ENCODE measurements at places on chromosomes 12 and 14.

GRCh38 chr12:106118-106591 is 39.6 kb downstream of the IQSEC3 start:
- DNase-seq = peak; percentile 78

GRCh38 chr12:102964872-102965271 is 7.4 kb downstream of the ASCL1 start:
- peak; percentile 91 for DNase-seq

- DNase-seq = no peak
These were observed 94.1 kb downstream of the SLC35F4 start for GRCh38 chr14:57771801-57772200.

GRCh38 chr12:58916921-58917511 is 3.3 kb downstream of the LRIG3 start:
- DNase-seq = no peak

DNA sequence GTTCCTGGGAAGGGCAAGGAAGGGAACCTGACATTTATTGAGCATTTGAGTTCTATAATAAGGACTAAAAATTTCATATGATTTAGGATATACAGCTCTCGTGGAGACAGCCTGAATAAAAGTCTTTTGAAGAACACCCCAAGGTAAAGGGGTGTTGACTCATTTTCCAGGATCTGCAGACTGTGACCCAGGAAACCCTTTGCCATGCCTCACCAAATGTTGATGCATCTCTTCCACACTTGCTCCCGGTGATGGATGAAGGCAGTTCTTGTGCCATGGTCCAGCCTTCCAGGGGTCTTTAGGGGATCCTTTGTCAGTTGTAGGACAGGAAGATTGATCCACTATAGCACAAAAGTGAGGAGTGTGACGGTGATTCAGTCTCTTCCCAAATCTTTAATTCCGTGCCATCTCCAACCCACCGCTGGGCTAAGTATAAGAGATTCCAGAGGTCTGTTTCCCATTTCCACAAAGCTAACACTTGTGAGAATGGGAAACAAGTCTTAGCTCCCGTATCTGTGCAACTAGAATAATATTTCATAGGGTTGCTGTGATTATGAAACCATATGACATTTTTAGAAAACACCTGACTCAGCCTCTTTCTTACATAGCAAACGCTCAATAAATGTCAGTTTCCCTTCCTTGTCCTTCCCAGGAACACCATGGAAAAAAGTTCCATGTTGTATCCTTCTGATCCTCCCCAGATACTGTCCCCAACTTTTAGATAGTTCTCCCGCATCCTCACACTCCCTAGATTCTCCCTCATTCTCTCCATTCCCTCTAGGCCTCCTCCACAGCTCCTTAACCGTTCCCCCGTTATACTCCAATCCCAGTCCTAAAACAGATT is 836 bp downstream of the AAAS start:
- DNase-seq = no peak

DNA sequence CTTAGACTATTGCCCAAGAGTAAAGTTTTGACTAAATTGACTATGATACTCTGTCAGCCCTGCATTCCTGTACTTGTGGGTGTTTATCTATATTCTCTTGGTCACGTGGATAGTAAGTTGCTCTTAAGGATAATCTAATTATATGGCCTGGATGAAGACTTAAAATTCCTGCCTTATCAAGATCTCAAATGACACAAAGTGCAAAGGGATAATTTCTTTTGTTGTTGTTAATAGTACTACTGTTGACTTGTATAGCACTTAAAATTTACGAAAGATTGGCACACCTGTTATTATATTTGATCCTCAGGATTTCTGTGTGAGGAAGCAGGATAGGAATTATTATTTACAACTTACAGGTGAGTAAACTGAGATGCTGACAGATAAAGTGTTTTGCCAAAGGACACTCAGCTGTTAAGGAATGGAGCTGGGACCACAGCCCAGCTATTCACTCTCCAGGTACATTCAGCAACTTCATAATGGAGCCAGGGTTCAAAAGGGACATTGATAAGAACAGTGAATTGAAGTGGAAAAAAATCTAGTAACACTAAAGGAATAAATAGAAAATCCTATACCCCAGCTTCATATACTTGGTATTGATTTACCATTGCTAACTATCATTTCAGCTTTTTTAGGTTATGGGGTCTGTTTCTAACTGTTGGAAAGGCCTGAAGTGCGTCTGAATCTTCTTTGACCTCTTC is 53.4 kb upstream of the EVL start:
- DNase-seq = no peak

- no peak for DNase-seq
These were observed 32.8 kb downstream of the FMNL3 start for GRCh38 chr12:49674318-49674981.

DNA sequence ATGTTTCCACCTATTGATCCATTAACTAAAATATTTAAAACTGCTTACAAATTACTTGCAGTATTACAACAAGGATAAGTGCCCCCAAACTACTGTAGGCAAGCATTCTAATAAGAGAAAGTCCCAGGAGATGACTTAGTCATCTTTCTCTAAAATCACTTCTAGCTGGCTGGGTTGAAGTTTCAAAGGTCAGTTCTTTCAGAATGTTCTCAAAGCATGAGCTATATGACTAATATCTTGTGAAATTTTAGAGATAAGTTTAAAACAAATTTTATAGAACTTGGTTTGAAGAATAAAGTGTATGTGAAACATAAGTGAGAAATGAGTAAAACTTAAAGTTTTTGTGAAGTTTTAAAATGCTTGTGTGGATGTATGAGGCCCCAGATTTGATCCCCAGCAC is 24.3 kb upstream of the OR6J1 start:
- DNase-seq = no peak

GRCh38 chr14:44979740-44980356 is 17.9 kb downstream of the TOGARAM1 start:
- DNase-seq = peak; percentile 43

GRCh38 chr12:48767047-48767446 is 21.8 kb downstream of the ADCY6 start:
- no peak for DNase-seq

DNA sequence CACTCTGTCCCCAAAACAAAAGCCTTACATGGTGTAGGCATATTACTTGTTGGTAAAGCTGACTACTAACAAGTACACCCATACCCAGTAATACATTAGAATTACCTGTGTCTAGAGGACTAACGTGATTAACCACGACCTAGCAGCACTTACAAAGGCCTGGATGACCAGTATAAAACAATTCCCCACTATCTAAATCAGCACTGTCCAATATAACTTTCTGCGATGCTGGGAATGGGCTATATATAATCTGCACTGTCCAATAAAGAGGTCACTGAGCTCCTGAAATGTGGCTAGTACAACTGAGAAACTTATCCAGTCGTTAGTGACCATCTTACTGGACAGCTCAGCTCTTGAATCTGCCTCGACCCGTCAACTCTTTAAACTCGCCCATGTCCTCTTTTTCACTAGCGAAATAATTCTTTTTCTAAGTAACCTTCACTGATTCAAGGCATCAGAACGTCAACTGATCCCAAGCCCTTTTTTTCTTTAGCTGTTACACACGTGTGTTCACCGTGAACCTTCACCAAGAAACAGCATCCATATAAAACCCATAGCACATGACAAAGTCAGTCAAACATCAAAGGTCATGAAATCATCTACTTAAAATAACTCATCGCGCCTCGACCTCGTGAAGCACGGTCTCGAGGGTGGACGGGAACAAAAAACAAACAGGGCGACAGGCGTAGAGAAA is 905 bp upstream of the CIPC start:
- DNase-seq = no peak

DNA sequence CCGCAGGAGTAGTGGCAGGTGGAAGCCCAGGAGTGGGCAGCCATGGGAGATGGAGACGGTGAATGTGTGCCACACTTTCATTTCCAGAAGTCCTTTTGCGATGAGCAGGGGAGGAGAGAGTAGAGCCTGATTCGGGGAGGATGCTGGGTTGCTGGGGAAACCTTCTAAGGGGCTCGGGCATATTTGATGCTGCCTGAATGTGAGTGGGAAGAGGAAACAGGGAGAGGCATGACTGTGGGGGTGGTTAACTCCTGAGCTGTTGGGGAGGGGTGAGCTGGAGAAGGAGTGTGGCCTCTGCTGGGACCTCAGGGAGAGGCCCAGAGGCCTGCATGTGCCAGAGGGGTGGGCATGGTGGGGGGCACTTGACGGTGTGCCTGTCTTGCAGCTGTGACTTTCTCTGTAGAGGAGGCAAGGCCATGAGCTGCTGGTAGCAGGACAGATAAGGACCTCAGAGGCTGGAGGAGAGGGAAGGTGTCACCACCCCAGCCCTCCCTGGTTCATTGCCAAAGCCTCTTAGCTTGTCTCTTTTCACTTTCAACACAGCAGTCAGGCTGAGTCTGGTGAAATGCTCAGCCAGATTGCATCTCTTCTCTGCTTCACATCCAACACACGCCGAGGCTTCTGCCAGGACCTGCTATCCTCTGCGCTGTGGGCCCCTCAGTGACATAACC is 11.4 kb downstream of the GLT1D1 start:
- peak; percentile 29 for DNase-seq

GRCh38 chr14:49851813-49852212 is 775 bp downstream of the NEMF start:
- DNase-seq = no peak

DNA sequence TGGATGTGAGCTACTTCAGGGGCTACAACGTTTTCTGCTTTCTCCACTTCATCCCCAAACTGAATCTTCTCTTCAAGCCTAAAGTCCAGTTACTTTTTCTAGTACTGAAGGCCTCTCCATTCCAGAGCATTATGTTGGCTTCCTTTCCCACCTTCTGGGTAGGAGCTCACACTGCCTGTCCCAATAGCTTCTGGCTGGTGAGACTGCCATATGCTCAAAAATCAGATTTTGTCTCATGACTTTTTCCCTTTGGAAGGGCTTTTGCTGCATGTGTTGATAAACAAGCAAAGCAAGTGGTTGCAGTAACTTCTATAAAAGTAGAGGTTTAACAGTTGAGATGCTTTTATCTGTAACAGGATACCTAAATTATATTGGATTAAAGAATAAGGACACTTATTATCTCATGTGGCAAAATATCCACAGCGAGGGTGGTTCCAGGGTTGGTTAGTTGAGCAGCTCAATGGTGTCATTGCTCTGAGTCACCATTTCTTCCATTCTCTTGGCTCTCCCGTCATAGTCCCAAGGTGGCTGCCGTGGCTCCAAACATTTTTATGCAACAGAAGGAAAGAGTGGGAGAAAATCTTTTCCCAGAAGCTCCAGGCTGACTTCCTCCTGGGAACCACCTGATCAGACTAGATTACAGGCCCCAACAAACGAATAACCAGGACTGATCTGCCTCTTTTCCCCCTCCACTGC is 15.1 kb upstream of the PPFIBP1 start:
- DNase-seq = no peak

DNA sequence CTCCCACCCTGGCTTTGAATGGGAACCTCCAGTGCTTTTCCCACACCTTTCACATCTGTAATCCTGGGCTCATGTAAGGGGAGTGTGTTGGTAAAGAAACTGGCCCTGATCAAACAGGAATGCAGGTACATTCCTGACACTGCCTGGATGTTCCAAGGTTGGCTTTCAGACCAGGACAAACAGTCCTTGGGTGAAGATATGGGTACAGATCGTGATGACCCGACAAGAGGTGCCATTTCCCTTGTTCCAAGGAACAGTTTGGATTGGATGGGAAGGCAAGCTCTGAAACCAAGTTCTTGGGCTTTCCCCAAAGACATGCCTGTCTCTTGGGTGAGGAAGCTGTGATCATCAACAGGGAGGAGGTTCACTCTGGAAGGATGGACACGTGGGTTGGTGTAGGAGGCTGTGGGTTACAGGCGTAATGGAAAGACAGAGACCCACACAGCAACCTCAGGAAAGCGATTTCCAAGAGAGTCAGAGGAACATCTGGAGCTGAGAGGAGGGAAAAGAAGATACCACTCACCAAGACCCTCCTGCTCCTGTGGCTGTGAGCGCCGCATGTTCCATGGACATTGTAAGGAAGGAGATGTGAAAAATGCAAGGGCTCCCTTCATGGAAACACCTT is 26.4 kb downstream of the VDR start:
- no peak for DNase-seq

DNA sequence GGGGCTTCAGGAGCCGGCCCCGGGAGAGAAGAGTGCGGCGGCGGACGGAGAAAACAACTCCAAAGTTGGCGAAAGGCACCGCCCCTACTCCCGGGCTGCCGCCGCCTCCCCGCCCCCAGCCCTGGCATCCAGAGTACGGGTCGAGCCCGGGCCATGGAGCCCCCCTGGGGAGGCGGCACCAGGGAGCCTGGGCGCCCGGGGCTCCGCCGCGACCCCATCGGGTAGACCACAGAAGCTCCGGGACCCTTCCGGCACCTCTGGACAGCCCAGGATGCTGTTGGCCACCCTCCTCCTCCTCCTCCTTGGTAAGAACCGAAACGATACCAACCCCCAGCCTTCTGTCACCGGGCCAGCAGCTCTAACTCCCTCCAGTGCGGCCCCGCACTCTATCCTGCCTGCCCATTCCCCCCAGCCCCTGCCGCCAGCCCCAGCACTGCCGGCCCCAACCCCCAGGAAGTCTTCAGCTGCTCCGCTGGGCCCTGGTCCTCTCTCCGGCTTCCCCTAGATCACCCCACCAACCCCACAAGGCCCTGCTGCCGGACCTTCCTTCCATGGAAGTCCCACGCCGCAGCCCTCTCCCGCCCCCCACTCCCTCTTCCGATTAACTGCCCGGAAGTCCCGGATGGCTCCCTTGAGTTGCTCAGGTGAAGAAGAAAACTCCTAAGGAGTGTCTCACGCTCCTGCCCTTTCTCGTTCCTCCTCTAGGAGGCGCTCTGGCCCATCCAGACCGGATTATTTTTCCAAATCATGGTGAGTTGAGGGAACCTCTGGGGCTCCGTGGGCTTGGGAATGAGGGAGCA is 693 bp downstream of the LRP10 start:
- peak; percentile 99 for DNase-seq

GRCh38 chr12:126784328-126784921 is 1482.5 kb upstream of the TMEM132C start:
- DNase-seq = peak; percentile 11

DNA sequence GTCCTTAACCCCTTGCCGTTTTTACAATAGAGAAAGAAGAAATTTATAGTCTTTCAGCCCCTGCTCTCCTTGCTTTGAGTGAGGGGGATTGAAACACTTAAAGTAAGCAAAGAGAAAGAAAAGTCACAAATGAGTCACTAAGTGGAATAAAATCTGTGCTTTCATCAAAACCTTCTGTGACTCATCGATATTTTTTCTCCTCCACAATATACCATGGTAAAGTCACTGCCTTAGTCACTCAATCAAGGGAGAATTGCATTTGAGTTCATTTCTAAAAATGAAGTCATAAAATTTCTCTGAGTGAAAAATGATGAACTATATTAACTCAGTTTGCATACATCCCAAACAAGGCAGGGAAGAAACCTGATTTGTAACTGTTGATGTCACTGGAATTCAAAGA is 470.3 kb downstream of the FOXG1 start:
- DNase-seq = no peak

- no peak for DNase-seq
These were observed 33.8 kb upstream of the IRF2BPL start for GRCh38 chr14:77062261-77062660.

GRCh38 chr12:43852744-43853143 is 16.9 kb downstream of the TMEM117 start:
- DNase-seq = no peak

GRCh38 chr12:40775661-40776060 is 83.4 kb downstream of the CNTN1 start:
- no peak for DNase-seq

Data from NCI-H2029 (cell line).